ENCODE measurements at places on chromosomes 13 and 19.
A peak's percentile ranks its signal among the peaks of the same experiment; 100 is the strongest.

DNA sequence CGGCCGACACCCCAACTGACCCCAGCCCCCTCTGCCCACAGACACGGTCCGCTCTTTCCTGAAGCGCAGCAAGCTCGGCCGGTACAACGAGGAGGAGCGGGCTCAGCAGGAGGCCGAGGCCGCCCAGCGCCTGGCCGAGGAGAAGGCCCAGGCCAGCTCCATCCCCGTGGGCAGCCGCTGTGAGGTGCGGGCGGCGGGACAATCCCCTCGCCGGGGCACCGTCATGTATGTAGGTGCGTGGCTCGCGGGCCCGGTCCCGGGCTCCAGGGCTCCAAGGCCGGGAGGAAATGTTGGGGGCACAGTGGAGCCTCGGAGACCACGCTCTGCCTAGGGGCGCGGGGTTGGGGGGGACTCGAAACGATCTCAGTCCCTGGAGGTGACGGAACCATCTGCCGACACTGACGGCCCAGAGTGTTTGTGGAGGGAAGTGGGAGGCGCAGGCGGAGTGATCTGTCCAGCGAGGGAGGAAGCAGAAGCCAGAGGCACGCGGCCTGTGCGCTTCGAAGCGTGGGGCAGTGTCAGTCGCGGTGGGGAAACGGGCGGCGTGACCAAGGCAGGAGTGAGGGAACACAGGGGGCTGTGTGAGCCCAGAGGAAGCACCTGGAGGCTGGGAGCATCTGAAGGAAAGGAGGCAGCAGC lies 6.3 kb downstream of the TBCB start:
- DNase-seq, result no peak

DNA sequence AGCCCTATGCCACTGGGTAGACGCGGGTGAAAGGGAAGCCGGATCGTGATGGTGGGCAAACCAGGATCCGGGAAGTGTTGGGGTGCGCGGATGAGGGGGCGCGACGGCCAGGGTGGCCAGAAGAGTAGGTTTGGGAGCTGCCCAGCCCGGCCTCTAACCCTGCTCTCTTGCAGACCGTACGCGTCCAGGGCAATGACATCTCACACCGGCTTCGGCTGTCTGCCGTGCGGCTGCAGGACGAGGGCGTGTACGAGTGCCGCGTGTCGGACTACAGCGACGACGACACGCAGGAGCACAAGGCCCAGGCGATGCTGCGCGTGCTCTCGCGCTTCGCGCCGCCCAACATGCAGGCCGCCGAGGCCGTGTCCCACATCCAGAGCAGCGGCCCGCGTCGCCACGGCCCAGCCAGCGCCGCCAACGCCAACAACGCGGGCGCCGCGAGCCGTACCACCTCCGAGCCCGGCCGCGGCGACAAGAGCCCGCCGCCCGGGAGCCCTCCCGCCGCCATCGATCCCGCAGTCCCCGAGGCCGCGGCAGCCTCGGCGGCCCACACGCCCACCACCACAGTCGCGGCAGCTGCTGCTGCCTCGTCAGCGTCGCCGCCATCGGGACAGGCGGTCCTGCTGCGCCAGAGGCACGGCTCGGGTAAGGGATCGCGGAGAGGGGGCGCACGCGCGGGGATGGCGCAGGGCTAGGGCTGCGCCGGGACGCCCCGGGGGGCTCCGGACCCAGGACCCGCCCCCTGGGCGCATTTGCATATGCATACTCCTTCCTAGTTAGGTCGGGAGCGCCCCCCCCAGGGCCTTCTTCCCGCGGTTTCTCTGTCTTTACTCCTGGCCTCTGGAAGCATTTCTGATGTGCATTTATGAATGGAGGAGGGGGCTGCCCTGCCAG lies 4.1 kb downstream of the VSTM2B start:
- no peak for DNase-seq

GRCh38 chr19:2546128-2547032 lies 70.5 kb downstream of the GADD45B start:
- peak; percentile 94 for DNase-seq

DNA sequence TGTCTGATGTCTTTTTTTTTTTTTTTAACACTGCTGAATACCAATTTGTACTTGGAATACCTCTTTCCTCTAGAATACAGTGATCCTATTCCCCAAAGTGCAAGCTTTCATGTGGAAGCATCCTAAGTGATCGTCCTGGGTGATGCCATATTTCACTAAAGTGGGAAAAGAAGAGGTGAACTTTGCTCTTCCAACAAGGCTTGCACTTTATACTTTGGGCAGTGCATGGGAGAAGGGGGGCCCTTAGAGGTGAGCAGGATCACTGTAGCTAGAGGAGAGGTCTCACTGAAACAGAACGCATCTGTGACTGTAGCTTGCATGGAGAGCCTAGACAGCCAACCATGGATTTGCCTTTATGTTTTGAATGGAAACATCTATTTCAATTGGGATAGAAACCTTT lies 173.8 kb downstream of the STK24 start:
- DNase-seq, result no peak

DNA sequence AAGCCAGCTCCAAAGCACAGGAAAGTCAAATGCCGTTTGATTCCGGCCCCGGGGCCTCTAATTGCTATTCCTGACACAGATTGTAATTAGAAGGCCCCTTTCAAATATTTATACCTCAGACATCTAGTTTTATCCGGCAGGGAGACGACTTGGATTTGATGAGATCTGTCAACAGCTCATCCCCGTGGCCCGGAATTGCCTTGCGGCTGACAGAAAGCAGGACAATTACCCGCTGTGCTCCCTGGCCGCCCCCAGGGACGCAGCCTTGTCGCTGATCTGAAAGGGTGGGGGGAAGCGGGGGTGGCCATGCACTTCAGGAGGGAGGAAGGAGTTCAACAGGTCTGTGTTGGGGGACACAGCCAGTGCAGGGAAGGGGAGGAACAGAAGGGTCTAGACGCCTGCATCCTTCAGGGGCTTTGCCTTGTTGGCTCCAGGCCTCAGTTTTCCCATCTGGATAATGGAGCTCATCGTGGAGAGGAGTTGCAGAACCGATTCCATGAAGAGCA lies 1.8 kb upstream of the SHD start:
- no peak for DNase-seq

DNA sequence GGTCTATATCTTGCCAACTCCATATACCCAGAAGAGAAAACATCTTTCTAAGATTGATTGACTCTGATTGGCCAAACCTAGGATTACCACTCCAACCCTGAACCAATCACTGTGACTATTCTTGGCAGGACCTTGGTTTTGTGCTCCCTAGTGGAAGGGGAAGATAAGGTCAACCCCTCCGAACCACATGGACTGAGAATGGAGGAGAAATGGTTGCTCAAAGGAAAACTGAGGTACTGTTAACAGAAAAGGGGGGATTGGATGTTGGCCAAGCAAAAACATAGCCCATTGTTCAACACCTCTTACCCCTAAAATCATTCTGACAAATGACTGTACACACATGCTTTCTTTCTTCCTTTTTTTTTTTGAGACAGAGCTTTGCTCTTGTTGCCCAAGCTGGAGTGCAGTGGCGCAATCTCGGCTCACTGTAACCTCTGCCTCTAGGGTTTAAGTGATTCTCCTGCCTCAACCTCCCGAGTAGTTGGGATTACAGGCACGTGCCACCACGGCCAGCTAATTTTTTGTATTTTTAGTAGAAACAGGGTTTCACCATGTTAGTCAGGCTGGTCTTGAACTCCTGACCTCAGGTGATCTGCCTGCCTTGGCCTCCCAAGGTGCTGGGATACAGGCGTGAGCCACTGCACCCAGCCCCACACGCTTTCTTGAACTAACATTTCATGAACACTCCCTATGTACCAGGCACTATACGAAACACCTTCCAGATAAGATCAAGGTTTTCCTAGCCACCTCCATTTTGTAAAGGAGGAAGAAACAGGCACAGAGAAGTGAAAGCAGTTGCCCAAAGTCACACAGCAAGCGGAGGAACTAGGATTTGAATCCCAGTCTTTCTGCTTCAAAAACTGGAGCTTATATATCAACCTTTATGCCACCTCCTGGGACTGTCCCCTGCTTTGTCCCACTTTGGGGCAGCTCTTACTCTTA lies 6.5 kb downstream of the MEIOSIN start:
- DNase-seq, result no peak

DNA sequence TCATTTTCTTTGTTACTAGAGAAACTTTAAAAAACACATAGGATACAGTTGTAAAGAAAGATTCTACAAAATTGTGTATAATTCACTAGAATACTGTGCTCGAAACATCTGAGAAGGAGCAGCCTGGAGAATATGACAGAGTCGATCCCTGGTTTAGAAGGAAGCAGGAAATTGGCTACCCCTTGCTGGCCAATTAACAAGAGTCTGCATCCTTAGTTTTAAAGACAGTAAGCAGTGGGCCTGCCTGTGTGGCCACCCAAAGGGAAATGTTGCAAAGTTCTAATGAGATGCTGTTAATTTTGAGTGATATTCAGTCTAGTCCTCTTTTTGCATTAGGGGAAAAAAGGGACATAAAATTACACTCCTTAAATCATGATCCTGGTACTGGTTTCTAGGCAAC lies 988.6 kb downstream of the PCDH17 start:
- no peak for DNase-seq

DNA sequence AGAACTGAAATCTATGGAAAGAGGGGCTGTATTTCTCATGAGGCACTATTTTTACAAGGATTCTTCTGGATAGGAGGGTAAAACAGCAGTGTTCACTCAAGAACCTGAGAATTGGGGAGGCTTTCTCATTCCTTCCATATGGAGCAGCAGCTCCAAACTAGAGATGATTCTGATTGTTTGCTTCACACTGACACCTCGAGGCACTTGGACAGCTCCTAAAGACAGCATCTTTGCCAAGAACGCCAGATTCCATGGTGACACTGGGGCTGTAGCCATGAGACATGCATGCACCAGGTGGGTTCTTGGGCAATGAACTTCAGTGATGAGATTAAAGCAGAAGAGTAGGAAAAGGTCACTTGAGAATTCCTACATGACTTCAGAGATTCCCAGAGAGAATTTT lies 361.5 kb upstream of the HTR2A start:
- DNase-seq, result no peak

GRCh38 chr13:112692104-112692503 lies 2.3 kb downstream of the ATP11A start:
- DNase-seq, result peak; percentile 46

GRCh38 chr19:6705931-6706632 lies 14.4 kb downstream of the C3 start:
- DNase-seq, result no peak

DNA sequence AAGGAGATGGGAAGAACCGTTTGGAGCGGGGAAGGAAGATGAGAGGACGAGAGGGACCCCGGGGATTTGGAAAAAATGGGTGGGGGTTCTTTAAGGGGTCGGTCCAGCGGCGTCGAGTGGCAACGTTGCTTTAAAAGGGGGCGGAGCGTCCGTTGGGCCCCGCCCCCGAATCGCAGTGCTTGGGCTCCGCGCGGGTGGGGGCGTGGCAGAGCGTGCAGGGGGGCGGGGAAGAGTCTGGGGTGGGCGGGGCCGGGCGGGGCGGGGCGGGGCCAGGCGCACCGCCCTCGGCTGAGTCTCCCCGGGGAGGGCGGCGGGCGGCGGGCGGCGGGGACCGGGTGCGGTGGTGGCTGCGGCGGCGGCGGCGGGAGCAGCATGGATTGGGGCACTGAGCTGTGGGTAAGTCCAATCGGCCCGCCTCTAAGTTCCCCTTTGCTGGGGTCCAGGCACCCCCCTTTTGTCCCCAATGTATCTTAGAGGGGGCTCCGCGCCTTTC lies at the start of gene TRIP10:
Gene TRIP10, plus strand, starts transcription at position 291 of the 493 bp plus-strand sequence. Its CDS starts 82 bp downstream, at position 373.
- DNase-seq, result peak; percentile 86

DNA sequence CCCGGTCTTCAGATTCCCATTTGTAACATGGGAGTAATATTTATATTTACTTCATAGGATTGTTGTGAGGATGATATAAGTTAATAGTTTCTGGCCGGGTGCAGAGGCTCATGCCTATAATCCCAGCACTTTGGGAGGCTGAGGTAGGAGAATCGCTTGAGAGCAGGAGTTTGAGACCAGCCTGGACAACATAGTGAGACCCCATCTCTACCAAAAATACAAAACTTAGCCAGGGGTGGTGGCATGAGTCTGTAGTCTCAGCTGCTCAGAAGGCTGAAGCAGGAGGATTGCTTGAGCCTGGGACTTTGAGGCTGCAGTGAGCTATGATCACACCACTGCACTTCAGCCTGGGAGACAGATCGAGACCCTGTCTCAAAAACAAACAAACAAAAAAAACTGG lies 11.2 kb downstream of the CATSPERG start:
- DNase-seq, result no peak

DNA sequence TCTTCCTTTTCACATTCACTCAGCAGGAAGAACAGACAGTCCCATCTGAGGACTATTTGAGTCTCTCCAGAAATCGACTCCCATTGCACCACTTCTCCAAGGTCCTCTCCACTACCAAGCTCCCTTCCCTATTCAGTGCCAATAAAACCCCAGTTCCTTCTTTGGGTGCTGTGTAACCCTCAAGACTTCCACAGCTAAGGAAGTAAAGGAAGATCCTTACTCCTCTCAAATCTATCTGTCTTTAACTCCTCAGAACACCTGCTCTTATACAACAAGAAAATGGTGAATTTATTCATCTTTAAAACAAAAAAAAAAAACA lies 29.2 kb upstream of the TM9SF2 start:
- DNase-seq, result no peak

DNA sequence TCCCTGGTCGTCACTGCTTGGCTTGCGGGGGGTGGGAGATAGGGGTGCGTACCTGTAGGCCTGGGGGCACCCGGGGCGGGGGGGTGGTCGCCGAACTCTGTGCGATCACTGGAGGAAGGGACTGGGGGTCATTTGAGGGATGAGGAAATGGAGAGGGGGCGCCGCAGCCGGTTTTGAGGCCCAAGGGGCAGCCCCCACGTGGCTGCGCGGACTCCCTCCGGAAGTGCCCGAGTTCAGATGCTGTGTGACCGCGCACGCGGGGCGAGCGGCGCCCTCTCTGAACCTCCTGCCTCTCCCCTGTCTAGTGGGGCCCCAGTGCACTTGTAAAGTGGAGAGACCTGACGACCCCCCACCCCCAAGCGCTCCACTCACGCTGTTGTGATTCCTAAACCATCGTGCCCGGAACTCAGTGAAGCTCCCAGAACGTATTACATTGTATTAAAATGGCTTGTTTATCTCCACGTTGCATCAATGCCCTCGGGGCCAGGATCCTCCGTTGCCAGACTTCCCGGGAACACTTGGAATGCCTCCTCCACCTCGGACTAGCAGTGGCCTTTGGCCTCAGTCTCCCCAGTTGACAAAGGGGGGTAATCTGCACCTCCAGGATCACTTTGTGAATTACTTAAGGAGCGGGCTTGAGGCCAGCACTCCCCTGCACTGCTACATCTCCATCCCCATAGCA lies 3.0 kb upstream of the NANOS3 start:
- peak; percentile 72 for DNase-seq

DNA sequence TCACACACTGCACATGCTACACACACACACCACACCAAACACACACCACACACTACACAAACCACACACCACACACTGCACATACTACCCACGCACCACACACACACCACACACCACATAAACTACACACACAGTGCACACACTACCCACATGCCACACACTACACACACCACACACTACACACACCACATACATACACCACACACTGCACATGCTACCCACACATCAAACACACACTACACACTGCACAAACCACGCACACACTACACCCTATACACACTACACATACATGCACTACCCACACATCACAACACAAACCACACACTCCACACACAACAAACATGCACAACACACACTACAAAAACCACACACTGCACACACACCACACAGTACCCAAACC lies 6.0 kb downstream of the MAG start:
- DNase-seq, result no peak

- DNase-seq, result no peak
These were observed 55.5 kb downstream of the BRCA2 start for GRCh38 chr13:32370805-32371204.

- DNase-seq, result no peak
These were observed 1.1 kb downstream of the SLC8A2 start for GRCh38 chr19:47470447-47471195.
